ENCODE measurements at places on chromosomes 13 and 19. TPM values are rescaled to one million over a fixed set of nuclear protein-coding genes. Genes with fewer than 3 reads are reported as not detected.

GRCh38 chr19:5567360-5567969, at the start of gene TINCR:
Gene TINCR, minus strand, starts transcription at chr19:5567953.
- no peak within 1 kb of the TSS for H3K27ac ChIP-seq
- no peaks in the 10 kb centered on the region for H3K36me3 ChIP-seq
- H3K4me1 ChIP-seq, result peaks cover under 1% of the 10 kb centered on the region
- H3K4me3 ChIP-seq, result no peak within 1 kb of the TSS
- H3K27me3 ChIP-seq, result no peaks in the 10 kb centered on the region

DNA sequence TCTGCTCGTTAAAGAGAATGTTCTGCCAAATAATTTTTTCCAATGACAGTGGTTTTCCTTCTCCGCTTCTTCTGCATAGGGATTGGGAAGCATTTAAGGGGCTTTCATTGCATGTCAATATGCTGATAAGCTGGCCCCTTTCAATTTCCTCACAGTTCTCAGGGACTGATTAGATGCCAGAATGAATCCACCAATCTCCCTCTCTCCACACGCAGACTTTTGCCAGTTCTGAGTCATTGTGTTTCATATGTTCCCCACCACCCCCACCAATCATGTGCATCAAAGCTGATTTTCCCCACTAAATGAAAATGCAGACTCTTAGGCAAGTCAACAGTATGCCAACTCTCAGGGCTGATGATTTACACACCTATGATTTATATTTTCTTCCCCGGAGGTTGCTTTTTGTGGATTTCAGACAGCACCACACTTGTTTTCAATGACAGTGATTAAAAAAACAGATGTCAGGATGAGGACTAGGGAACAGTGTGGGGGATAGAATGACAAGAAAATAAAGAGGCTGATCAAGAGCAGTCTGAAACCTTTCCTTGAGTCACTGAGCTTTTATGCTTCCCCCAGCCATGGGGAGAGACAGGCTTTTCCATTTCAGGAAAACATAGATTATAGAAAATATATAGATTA, 47.9 kb upstream of the C13orf42 start:
- no peaks in the 10 kb centered on the region for H3K4me1 ChIP-seq
- H3K4me3 ChIP-seq, result no peak overlapping the region
- H3K27ac ChIP-seq, result no peak overlapping the region

DNA sequence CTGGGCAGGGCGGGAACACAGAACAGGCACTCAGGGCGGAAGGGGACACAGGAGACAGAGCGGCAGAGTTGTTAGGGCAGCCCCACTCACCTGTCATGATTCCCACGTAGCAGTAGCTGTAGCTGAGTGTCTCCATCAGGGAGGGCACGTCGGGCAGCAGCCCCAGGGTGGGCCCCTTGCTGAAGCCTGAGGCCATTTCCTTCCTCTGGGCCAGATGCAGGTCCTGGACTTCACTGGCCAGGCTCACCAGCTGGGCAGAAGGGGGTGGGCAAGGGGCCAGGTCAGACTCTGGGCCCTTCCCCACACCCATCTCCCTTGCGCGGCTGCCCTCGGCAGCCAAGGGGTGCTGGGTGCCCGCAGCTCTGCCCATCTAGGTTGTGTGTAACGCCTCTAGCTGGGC, 5.9 kb downstream of the MBOAT7 start:
- no peak overlapping the region for H3K27ac ChIP-seq
- no peaks in the 10 kb centered on the region for H3K27me3 ChIP-seq
- DNase-seq, result no peak
- H3K4me3 ChIP-seq, result no peak overlapping the region

GRCh38 chr13:26867451-26868091, 107.0 kb upstream of the GPR12 start:
- H3K27ac ChIP-seq, result no peak overlapping the region
- DNase-seq, result peak; percentile 20
- H3K27me3 ChIP-seq, result no peaks in the 10 kb centered on the region
- no peaks in the 10 kb centered on the region for H3K4me1 ChIP-seq
- H3K4me3 ChIP-seq, result no peak overlapping the region
- H3K36me3 ChIP-seq, result no peaks in the 10 kb centered on the region

DNA sequence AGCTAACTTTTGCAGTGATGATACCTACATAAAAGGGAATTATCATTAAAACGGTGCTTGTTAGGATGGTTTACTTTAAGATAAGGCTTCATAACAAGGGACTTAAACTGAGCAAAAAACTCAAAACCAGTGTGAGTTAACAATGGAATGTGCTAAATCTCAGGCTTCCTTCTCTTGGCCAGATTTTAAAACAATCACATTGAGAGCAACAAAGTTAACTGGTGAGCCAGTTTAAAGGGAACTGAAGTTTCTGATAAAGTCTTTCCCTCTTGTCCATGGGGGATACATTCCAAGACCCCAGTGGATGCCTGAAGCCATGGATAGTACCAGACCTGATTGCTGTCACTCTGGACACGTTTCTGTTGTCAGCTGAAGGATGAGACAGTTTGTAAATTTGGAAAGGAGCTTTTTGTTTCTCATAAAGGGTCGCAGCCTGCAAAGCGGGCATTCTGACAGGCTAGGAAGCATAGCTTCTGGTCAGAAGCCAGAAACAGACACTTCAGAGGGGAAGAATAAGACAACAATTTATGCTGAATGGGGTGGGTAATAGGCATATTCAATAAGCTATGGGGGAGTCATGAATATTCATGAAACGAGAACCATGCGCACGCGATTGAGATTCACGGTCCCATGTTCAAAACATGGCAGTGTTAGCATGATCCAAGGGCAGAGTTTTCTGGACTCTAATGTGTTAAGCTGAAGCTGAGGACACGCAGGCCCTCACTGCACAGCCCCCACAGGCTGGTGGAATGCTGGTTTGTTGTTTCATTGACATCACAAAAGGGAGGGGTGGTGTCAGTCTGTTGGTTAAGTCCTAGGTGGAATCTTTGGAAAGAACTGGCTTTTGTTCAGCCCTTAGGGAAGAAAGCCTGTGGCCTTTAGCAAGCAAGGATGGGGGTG, 150.6 kb upstream of the RNF113B start:
- H3K27ac ChIP-seq, result no peak overlapping the region
- no peaks in the 10 kb centered on the region for H3K36me3 ChIP-seq
- H3K27me3 ChIP-seq, result no peaks in the 10 kb centered on the region
- no peak for DNase-seq

DNA sequence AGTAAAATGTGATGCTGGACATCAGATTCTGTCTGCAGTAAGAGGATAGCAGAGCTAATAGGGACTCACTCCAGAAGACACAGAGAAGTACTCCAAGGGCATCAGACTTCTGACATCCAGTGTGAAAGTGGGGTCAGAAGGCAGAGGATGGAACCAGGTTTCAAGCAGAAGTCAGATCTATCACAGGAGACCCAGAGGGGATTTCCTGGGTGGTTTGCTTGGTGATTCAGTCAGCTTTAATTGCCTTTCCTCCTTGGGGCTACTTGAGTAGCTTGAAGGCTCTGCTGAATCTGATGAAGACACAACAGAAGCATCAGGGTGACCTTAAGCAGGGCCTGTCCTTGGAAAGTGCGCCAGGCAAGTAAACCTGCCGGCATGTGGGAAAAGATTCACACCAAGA, 300.6 kb downstream of the COG6 start:
- H3K4me1 ChIP-seq, result peaks cover 28% of the 10 kb centered on the region
- no peak overlapping the region for H3K27ac ChIP-seq
- H3K4me3 ChIP-seq, result no peak overlapping the region
- H3K27me3 ChIP-seq, result no peaks in the 10 kb centered on the region
- no peak for DNase-seq

Gene ADGRE1
- total RNA-seq, result not detected

Gene NRTN
- 23.6 TPM for total RNA-seq

Gene SSBP4
- 73.0 TPM for total RNA-seq

Gene SIGLEC9
- not detected for total RNA-seq

Gene N4BP2L1
- 6.3 TPM for total RNA-seq
